ENCODE measurements at places on chromosomes 4 and X.

GRCh38 chr4:90093526-90093925, 33.7 kb upstream of the CCSER1 start:
- DNase-seq, result no peak

DNA sequence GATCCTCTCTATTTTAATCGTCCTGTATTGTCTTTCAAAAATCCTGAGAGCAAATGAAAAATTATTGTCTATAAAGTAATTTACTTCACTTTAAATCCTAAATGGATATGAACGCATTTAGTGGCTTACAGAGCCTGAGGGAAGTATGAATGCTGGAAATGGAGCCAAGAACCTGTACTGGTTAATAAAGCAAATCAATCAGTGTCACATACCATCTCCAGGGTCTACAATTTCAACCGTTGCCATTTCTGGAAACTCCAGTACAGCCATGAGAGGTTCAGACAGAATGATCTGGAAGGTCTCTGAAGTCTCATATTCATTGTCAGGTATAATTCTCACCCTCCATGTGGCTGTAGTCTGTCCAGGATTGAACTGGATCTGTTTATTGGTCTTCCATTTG, 76.6 kb downstream of the FREM3 start:
- no peak for DNase-seq

DNA sequence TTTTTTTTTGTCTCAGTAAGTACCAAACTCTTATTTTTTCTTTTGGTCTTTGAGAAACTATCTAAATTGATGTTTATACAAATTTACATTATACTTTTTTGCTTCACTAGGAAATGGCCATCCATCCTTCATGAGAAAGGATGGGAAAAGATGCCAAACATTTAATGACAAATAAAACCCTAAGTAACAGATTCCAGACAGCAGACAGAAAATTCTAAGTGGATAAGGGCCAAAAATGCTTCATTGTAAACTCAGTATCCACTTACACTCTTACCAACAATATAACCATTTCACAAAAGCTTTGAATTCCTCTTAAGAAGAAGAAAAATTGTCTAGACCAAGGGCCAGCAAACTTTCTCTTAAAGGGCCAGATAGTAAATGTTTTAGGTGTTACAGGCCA, 3.5 kb downstream of the GUCY1B1 start:
- DNase-seq, result no peak

GRCh38 chr4:88211473-88212252, 53.2 kb upstream of the ABCG2 start:
- peak; percentile 1 for DNase-seq

GRCh38 chr4:95387719-95388118, 161.1 kb downstream of the UNC5C start:
- no peak for DNase-seq

DNA sequence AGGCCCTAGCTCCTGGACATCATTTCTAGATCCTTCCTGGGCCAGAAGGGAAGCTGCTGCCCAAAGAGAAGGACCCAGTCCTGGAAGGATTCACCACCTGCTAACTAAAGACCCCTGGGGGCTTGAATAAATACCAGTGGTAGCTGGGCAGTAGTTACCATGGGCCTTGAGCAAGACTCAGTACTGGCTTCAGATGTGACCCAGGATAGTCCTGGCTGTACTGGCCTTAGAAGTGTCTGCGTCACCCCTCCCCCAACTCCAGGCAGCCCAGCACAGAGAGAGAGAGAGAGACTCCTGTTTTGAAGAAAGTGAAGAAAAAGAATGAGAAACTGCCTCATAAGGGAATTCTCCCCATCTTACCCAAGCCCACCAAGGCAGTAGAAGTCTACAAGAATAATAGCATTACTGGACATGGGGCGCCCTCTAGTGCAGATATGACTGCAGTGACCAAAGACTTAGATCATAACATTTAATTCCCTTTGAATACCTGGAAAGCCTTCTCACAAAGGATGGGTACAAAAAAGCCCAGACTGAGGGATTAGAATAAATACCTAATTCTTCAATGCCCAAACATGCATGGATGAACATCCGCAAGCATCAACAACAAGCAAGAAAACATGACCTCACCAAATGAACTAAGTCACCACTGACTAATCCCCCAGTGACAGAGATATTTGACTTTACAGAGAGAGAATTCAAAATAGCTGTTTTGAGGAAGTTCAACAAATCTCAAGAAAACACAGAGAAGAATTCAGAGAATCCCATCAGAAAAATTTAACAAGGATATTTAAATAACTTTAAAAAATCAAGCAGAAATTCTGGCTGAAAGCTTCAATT, 171.8 kb downstream of the HNRNPD start:
- DNase-seq, result peak; percentile 65

DNA sequence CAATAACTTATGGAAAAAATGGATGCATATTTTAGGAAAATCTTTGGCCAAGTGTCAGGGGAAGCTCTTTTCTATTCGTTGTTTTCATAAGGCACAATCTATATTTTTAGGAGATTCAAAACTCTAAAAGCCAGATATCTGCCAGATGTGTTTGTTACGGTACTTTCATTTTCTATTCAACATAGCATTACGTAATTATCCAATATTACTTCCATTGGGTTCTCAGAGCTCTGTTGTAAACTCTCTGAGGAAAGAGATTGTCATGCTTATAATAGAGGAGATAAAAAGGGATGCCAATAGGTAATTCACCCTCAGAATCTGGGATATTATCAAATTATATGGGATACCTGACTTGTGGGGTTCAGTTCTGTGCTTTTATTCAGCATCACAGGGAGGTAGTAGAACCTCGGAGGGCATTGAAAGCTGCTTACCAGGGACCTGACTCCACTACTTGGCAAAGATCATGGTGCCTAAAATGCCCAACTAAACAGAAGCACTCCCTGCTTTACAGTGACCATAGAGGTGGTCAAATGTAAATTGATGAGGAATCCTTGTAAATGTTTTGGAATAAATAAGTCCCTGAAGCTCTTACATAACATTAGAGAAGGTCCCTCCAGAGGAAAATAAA, 32.9 kb upstream of the GC start:
- DNase-seq, result no peak

GRCh38 chrX:110563282-110563681, 204.6 kb downstream of the RTL9 start:
- DNase-seq, result no peak

DNA sequence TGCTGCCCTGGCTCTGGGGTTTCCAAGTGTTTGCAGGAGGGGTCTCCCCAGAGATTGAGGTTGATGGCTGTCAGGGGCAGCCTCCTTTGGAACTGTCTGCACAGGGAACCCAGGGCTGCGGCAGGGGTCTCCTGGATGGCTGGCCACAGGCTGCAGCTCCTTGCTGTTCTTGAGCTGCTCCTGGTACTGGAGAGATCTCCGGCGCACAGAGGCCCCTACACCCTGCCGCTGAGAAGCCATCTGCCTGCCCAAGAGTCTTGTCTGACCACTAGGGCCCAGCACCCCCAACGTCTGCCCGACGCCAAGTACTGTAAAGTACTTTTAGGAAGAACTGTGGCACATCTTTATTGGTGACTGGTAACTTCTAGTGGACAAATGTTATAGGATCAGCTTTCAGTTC, 13.5 kb downstream of the STIM2 start:
- no peak for DNase-seq

GRCh38 chrX:21738950-21739287, 19.0 kb downstream of the SMPX start:
- no peak for DNase-seq

DNA sequence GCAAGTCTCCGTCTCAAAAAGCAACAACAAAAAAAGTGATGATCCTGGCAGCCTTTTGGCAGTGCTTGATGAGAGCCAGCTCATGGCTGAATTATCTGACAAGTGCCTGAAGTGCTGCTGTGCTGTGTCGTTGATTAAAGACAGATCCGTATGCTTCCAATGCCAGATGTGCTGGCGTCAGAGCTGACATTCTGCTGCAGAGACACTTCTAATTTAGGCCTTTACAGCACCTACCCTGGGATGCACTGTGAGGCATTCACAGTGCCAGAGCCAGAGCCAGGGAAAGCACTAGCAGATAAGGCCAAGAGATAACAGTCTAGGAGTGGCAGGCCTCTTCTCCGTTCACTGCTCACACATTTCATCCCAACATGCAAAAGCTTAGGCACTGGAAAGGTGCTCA, 995.5 kb downstream of the RAB28 start:
- DNase-seq, result no peak

GRCh38 chr4:166252487-166253402, 379.7 kb downstream of the TLL1 start:
- peak; percentile 42 for DNase-seq

DNA sequence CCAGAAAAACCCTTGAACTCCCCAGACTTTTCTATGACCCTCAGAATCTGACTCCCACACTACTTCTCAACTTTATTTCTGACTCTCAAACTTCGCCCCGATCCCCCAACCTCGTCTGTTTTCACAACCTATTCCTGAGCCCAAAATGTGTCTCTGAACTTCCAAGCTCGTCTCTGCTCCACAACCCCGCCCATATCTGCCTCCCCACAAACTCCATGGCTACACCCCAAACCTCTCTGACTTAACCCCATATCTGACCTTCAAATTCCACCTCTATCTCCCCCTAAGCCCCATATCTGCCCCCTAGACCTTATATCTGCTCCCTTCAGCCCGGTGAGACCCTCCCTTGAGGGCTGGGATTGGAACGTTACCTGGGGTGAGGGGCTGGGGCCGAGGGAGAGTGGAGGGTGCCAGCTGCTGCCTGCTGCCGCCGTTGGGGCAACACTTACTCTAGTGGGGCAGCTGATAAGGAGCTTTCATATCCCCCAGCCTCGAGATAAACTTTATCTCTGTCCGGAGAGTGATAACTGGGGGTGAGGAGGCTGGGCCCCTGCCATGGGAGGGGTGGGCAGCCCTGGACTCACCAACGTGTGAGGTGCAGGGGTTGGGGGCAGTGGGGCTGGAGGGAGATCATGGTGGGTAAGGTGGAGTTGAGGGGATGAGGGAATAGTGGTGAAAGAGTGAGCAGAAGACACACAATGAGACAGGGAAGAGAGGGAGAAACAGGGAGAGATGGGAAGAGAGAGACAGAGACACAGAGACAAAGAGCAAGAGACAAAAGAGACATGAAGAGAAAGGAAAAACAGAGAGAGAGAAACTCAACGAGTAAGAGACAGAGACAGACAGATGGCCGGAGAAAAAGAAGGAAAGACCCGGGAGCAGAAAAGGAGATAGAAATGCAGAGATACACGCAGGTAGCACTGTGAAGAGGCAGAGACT, 1.4 kb downstream of the GATA1 start:
- DNase-seq, result no peak

- peak; percentile 32 for DNase-seq
Measured at GRCh38 chr4:89111833-89112563, 665 bp downstream of the TIGD2 start.

GRCh38 chr4:75172551-75172950, 239.6 kb downstream of the PARM1 start:
- no peak for DNase-seq

DNA sequence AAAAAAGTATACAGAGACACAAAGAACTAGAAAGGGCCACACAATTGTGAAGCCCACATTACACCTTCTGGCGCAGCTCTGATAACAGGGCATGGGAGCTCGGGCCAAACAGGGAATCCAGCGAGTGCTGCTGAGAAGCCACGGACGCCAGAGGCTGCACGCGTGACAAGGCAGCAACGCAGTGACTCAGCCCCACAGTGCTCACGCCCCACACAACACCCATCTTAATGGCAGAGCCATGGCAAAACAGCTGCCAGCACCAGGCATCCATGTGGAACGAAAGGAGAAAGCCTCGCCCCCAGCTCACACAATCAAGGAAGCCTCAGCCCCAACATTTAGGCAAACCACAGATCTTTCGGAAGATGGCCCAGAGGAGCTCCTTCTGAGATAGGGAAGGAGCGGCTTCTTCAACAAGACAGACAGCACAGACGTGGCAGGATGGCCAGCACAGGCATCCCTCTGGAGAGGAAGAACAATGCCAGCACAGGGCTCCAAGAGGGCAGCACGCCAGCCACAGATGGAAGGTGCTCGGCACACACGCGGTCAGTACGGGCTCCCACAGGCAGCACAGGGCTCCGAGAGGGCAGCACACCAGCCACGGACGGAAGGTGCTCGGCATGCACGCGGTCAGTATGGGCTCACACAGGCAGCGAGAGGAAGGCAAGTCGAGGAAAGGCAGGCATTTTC, 33.1 kb downstream of the GAK start:
- DNase-seq, result no peak

DNA sequence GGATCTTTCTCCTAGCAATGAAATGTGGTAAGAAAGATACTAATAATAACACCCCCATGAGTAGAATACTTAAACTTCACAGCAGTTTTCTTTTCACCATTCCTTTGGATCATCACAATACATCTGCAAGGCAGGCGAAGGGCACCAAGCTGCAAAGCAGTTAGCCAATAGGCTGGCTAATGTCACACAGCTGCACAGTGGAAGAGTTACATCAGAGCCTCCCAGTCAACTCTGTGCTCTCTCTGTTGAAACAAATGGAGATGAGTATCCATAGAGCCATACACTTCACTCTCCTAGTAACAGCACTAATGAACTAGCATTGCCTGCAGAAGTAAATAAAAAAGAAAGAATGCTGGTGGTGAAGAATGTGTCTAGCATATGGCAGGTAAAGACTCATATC, 139.0 kb downstream of the ATG4A start:
- no peak for DNase-seq

- DNase-seq, result no peak
Measured at GRCh38 chr4:5824635-5825034, 68.3 kb downstream of the CRMP1 start.

- no peak for DNase-seq
Measured at GRCh38 chrX:15694941-15695451, 30.4 kb upstream of the CLTRN start.

DNA sequence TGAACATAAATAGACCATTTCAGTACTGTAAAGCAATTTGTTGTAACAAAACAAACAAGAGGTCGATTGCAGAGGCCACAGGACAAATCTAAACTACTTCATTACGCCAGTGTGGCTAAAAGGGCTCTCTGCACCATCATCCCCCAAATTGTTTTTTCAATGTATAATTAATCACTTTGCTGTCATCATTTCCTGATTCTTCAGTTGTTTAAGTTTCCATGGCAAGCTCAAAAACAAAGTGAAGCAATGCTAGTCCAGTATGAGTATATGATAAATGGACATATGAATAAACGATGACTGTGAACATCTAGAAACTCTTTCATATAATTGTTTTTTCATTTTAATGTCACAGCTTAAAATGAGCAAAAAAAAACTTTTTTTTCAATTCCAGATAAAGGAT, 235.4 kb upstream of the FGF13 start:
- DNase-seq, result no peak

DNA sequence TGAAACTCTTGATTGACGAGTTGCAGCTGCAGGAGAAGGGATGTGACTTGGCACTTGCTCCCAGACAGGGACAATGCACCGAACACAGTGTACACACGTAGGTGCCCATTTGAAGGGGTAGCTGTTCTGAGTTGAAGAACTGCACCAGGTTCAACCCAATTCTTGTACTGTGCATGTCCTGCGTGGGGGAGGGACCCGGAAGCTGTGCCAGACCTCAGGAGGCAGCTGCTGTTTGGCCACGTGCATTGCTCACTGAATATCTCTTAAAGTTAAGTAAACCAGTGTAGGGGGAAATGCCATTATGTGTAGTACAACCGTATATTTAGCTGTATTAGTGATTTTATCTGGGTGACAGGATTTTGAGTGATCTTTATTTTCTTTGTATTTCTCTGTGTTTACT, 12.0 kb upstream of the RBBP7 start:
- DNase-seq, result peak; percentile 47

GRCh38 chr4:948936-949300, 16.7 kb downstream of the TMEM175 start:
- DNase-seq, result no peak

- no peak for DNase-seq
Measured at GRCh38 chrX:131845771-131846170, 177.3 kb upstream of the STK26 start.

- DNase-seq, result no peak
Measured at GRCh38 chrX:13770013-13770535, 35.5 kb downstream of the OFD1 start.
